Ovary (tissue), 10 donors: ENCODE measurements at places on chromosomes 12 and 14. TPM values are rescaled to one million over a fixed set of nuclear protein-coding genes. Genes with fewer than 3 reads are reported as not detected.

ATP6V1D gene
- 36.8 TPM for total RNA-seq

CAND1 gene
- total RNA-seq = 85.7 TPM

OAS1 gene
- 8.8 TPM for total RNA-seq

CACNA1C gene
- 2.5 TPM for total RNA-seq

CLEC2A gene
- not detected for total RNA-seq

CSRNP2 gene
- 18.3 TPM for total RNA-seq

IL22 gene
- total RNA-seq = not detected

MOAP1 gene
- total RNA-seq = 23.4 TPM

KLHL33 gene
- 0.69 TPM for total RNA-seq

RGS6 gene
- 0.53 TPM for total RNA-seq

HOXC13 gene
- not detected for total RNA-seq

CDKN1B gene
- total RNA-seq = 76.8 TPM

CLEC9A gene
- 0.22 TPM for total RNA-seq

KRT2 gene
- total RNA-seq = not detected

DLGAP5 gene
- not detected for total RNA-seq

RIMKLB gene
- 32.3 TPM for total RNA-seq
